NCI-H2107 (cell line): ENCODE measurements at places on chromosomes 3 and 15.
A peak's percentile ranks its signal among the peaks of the same experiment; 100 is the strongest.

GRCh38 chr15:59819092-59819491 lies 130.0 kb upstream of the BNIP2 start:
- peak; percentile 10 for DNase-seq

- no peak for DNase-seq
Measured at GRCh38 chr3:128368626-128369025, 98.1 kb downstream of the DNAJB8 start.

DNA sequence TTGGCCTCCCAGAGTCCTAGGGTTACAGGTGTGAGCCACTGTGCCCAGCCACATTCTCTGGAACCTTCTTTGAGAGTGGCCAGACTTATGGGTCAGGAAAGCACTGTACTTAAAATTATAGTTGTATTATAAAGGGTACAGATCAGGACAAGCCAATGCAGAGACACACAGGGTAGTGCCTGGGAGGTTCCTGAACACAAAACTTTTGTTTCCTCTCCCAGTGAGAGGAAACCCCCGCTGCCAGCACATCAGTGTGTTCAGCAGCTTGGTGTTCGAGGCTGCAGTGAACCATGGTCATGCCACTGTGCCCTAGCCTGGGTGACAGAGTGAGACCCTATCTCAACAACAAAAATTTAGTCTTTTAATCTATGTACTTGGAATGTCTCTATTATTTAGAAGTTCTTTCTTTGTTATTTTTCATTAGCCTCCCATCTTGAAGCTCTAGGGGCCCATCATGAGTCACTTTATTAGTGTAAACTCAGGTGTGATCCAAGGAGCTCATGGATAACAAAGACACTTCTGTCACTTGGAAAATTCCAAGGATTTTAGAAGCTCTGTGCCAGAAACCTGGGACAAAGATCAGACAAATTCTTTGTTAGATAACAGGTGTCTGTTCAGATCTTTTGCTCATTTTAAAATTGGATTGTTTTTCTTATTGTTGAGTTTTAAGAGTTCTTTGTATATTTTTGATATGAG lies 7.8 kb downstream of the BLOC1S6 start:
- no peak for DNase-seq

- DNase-seq, result no peak
Measured at GRCh38 chr3:10505791-10506585, 602 bp upstream of the ATP2B2 start.

DNA sequence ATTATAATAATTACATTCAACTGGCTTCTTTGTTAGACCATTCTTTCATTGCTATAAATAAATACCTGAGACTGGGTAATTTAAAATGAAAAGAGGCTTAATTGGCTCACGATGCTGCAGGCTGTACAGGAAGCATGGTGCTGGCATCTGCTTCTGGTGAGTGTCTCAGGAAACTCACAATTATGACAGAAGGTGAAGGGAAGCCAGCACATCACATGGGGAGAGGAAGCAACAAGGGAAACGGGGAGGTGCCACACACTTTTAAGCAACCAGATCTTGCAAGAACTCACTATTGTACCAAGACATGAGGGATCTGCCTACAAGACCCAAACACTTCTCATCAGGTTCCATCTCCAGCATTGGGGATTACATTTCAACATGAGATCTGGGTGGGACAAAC lies 413.1 kb upstream of the ARRDC4 start:
- DNase-seq, result no peak

GRCh38 chr15:60767134-60767824 lies 288.3 kb upstream of the ICE2 start:
- DNase-seq, result no peak
